ENCODE measurements at places on chromosomes 5 and 9.
A peak's percentile ranks its signal among the peaks of the same experiment; 100 is the strongest.

- DNase-seq, result no peak
These were observed 342.8 kb upstream of the CCNG1 start for GRCh38 chr5:163094492-163095180.

- DNase-seq, result no peak
These were observed 23.4 kb upstream of the CREBRF start for GRCh38 chr5:173032730-173033129.

DNA sequence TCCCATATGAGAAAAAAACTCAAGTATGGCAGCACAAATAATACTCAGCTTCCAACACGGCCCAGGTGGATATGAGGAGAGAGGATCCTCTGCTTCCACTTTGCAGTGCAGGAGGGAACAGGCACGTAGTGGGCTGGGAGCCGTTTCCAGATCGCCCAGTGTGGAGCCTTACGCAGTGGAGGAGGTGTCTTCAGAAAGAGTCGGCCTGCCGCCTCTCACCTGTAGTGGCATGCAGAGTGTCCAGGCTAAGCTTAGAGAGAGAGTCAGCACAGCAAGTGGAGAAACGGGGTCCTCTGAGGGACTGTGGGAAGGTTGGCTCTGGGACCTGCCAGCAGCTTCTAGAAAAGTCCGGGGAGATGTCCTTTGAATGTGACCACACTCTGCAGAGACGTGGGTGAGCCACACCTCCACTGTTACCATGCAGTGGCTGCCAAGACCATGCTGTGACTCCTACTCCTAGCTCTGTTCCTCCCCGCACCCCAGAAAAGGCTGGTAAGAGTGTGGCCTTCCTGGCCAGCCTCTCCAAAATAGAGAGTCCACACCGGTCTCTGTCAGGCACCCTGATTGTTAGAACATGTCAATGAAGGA, 3.5 kb upstream of the SEMA4D start:
- no peak for DNase-seq

GRCh38 chr9:135602789-135603481, 36.4 kb downstream of the GLT6D1 start:
- DNase-seq, result peak; percentile 67

GRCh38 chr5:6904860-6905259, 191.6 kb downstream of the TENT4A start:
- DNase-seq, result no peak

GRCh38 chr5:159669559-159669958, 246.7 kb upstream of the ADRA1B start:
- no peak for DNase-seq

- DNase-seq, result no peak
These were observed 10.3 kb downstream of the B4GALT7 start for GRCh38 chr5:177610131-177610769.

DNA sequence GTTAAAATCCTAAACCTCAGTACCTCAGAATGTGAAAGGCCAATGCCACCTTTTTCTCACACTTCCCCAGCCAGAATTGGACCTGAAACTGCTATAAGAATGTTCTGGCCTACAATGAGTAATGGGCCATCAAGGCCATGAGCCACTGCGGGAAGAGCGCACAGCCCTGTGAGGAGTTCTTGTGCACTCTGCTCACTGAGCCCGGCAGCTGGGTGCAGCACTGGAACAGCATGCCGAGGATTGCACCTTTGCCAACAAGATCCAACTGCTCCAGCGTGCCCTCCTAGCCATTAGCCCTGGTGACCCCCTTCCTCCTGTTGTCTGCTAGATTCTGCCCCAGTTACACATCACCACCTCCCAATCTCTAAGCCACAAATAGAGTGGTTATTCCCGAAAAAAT, 758.1 kb downstream of the PRELID2 start:
- no peak for DNase-seq

DNA sequence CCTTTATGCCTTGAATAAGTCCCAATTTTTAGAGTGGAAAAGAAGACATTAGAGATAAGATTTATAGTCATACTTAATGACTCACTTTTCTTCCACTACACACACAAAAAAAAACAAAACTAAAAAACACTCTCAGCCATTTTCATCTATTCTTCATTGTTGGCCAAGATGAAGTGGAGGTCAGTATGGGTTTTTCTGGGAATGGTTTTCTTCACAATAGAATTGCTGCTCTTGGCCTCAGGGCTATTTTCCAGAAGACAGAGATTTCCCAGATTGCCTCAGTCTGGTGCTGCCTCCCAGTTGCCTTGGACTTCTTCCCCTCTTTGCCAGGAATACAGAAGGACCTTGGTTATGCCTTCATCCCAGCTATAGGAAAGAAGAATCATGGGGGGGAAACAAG, 463.7 kb downstream of the TMEM232 start:
- no peak for DNase-seq

- DNase-seq, result no peak
These were observed 388.8 kb downstream of the KDM4C start for GRCh38 chr9:7146582-7146981.

GRCh38 chr9:101567725-101568350, 26.9 kb downstream of the PPP3R2 start:
- no peak for DNase-seq

- DNase-seq, result no peak
These were observed 92.7 kb downstream of the TMC1 start for GRCh38 chr9:72614067-72614466.

- no peak for DNase-seq
These were observed 266.0 kb downstream of the DMAC1 start for GRCh38 chr9:7533376-7534090.

DNA sequence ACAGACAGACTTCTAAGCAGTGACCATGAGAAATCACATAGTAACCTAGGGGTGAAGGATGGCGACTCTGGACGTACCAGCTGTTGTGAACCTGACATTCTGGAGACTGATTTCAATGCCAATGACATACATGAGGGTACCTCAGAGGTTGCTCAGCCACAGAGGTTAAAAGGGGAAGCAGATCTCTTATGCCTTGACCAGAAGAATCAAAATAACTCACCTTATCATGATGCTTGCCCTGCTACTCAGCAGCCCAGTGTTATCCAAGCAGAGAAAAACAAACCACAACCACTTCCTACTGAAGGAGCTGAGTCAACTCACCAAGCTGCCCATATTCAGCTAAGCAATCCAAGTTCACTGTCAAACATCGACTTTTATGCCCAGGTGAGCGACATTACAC, 38.0 kb upstream of the CCDC152 start:
- DNase-seq, result no peak

DNA sequence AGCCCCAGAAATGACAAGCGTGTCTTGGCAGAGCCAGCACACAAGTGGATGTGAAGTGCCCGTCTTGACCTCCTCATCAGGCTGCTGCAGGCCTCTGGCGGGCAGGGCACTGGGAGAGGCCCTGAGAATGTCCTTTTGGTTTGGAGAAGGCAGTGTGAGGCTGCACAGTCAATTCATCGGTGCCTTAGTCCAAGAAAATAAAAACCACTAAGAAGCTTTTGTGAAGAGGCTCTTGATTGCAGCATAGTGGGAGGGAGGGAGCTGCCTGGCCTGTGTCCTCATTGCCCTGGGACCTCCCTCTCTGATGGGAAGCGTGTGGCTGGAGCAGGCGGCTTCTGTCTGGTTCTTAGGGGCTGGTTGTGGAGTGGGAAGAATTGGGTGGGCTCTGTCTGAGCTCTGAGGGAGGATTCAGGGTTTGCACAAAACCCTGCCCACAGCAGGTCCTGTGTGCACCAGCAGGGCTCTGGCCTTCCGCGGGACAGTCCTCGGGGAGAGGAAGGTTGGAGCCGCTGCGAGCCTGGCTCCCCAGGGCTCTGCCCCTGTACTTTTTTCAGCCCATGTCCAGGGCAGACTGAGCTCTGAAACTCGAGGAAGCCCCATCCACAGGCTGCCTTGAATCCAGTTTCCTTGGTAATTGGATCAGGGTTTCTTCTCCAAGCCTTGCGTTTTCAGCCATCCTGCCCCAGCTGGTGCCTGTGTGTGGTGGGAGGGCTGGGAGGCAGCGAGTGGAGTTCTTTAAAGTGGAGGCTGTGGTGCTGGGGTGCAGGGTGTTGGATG, 1.1 kb downstream of the HRCT1 start:
- no peak for DNase-seq

- no peak for DNase-seq
These were observed 268.6 kb downstream of the SEC61B start for GRCh38 chr9:99490729-99491128.

GRCh38 chr9:104977168-104977567, 49.2 kb upstream of the ABCA1 start:
- no peak for DNase-seq

- no peak for DNase-seq
These were observed 257.6 kb downstream of the TAF11L14 start for GRCh38 chr5:17891881-17892280.

GRCh38 chr5:14696851-14697250, 32.3 kb downstream of the OTULIN start:
- no peak for DNase-seq

- DNase-seq, result no peak
These were observed 48.0 kb downstream of the FGF1 start for GRCh38 chr5:142637871-142638270.

GRCh38 chr5:126858441-126858840, 81.5 kb downstream of the LMNB1 start:
- DNase-seq, result no peak

GRCh38 chr5:142669477-142669876, 16.4 kb downstream of the FGF1 start:
- no peak for DNase-seq

DNA sequence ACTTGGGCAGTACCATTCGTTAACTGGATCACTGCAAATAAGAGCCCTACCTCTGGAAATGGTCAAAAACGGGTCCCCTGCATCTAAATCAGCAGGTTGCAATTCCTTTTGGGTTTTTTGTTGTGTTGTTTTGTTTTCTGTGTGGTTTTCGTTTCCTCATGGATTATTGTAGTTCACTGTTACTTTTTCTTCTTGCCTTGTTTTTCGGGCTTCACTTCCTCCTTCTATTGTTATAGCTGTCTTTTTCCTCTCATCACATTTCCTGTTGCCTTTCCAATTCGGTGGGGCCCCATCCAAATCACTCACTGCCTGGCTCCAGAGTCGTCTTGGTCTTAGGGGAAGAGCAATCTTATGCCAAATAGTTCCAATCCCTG, 8.7 kb upstream of the SSBP2 start:
- DNase-seq, result no peak

- DNase-seq, result peak; percentile 40
These were observed 1.0 kb upstream of the RXRA start for GRCh38 chr9:134325096-134325812.

GRCh38 chr5:109830955-109831502, 141.3 kb downstream of the MAN2A1 start:
- DNase-seq, result no peak

DNA sequence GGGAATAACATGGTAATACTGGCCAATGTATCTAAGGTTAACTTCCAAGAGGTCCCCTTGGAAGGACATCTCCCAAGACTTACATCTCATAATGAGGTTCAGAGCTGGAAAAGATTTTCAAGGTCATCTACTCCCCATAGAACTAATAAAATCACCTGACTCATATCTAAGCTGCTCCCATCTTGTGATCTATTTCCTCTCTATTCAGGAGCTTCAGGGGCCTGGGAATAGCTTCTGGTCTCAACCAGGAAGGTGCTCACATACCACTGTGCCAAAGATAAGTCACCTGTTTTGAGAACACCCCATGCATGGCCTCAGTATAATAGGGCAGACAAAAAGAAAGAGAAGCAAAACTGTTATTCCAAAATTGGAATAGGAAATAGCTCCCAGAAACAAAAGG, 74.2 kb downstream of the OXCT1 start:
- no peak for DNase-seq

DNA sequence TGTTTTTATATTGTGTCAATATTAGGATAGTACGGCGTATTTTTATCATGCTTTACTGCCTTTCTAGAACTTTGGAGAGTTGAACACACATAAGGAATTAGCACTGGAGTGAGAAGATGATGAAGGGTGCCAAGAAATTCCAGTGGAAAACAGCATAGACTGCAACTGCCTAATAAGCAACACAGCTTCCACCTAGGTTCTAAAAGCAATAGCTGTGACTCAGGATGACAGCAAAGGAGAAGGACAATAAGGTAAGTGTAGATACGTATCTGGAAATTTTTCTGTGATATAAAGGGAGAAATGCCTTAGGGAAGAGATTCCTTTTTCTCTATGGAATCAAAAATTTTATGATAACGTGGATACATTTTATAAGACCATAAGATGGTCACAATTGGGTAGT, 7.4 kb downstream of the PTPRD start:
- DNase-seq, result no peak

DNA sequence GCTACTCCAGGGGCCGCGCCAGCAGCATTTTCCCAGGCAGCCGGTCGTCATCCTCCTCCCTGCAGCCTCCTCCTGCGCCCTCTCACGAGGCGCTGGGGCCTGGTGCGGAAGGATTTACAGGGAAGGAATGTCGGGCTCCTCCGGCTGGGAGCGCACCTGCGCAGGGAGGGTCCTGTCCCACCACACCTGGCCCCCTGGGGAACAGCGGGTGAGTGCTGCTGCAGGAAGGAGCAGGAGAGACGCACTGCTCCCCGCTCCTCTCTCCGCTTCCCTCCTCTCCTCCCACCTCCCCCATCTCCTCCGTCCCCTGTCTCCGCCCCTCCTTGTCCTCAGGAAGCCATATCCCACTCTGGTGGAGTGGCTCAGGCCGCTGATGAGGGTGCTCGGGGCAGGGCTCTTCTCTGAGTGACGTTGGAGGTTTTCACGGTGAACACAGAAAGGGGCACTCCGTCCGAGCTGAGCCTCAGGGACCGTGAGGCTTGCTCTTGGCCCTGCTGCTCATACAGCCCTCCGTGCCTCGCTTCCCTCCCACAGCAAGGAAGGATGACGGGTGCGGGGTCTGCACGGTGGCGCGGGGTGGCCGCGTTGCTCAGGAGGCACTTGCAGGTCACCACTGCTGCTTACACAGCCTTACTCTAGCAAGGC, 31.3 kb downstream of the IRX4 start:
- no peak for DNase-seq
